ENCODE measurements at places on chromosomes 7 and 10.

DNA sequence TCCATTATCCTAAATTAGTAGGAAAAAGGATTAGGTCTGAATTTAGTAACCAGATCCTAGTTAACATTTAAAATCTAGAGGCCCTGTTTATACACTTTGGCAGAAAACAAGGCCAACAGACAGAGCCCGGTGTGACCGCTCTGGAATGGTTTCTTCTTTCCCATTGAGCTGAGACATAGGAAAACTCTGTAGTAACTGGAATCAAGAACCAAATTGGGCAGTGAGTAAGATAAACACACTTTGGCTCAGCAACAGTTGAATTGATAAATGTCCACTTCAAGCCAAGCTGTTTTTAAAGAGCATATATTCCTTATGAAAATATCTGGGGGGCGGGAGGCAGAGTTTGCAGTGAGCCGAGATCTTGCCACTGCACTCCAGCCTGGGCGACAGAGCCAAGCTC is 343.7 kb upstream of the SEMA3A start:
- no peak for DNase-seq

GRCh38 chr7:81482600-81483186 is 287.2 kb downstream of the HGF start:
- no peak for DNase-seq

GRCh38 chr10:50367732-50368131 is 116.4 kb upstream of the ASAH2 start:
- DNase-seq, result no peak

DNA sequence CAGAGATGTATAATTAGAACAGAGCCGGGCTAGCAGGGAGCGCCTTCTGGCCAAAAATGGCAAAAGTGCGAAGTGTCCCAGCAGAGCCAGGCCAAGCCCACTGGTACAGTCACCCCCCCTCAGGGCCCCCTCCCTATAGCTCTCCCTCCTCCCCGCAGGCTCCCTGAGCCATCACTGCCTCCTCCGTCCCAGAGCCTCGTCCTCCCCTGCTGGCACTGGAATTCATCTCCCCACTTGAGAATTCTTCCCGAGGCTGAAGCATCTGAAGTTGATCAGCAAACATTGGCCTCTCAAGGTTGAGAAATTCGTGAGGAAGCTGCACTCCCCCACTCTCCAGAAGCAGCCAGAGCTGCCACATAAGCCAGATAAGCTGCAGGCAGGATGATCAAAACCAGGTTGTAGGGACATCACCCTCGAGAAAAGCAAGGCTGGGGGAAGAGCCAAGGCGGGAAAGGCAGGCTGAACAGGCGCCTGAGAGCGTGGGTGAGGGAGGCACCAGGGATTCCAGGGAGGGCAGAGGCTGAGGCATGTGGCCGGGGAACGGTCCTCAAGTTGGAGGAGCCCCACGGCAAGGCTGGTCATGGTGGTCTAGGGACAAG is 23.4 kb downstream of the CAMK2G start:
- no peak for DNase-seq

DNA sequence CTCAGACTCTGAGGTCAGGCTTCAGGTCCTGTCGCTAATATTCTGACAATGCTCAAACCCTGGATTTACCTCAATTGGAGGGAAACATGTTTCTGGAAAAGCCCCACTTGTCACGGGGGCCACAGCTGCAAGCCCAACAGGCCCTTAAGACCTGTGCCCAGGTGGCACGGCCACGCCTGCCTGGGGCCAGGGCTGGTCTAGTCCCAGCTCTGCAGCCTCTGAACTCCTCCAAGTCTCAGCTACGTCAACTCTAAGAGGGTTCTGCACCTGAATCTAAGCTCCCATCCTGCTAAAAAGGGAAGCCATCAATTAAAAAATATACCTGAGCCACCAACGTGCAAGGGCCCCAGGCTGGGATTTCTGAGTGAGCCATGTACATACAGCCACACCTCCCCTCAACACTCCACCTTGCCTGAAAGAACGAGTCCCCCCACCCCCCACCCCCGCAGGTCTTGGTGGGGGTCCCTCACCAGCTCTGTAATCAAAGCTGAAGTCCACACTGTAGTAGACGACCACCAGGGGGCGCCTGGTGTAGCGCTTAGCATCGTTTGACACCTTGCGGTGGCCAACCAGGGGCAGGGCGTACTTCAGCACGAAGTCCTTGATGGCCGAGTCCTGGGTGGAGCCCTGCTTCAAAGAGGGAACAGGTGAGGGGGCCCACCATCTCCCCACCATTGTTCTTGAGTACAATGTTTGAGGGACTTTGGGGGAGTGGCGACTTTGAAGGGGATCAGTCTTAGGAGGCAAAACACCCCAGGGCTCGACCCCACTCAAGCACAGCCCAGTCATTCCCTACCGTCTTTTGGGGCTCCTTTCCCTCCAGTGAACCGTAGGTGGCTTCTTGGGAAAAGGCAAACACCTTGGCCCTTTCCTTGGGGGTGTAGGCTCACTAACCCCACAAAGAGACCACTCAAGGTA is 22.6 kb downstream of the PDIA4 start:
- peak; percentile 77 for DNase-seq

DNA sequence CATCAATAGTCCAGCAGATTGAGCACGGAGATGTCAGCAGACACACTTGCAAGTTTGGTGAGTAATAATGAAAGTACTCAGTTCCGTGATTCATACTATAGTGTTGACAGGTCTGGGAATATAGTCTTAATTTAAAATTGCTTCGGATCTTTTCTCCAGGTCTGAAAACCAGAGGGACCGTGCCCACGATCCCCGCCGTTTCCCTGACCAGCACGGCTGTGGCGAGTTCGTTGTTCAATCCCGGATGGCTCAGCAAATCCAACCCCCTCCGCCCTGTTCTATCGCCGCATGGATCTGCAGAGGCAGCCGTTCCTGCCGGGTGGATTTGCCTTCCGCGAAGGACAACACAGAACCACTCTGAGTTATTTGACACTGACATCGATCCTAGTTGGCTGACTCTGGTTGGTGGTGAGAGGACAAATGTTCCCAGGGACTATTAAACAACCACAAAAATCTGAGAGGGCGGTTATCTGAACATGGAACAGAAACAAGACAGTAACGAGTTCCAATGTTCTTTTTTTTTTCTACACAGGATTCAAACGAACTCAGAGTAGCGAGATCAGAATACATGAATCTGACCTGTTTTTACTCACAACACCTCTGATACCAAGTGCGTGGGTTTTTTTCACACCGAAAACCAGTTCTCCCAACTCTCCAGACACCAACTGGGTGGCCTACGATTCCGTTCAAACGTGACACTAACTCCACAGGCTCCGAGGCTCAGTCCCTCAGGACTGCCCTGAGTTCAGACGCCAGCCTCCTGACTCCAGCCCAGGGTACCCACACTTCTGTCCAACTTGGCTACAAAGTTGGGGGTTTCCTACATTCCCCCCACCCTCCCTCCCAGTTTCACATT is 52.7 kb downstream of the RBM17 start:
- DNase-seq, result no peak

DNA sequence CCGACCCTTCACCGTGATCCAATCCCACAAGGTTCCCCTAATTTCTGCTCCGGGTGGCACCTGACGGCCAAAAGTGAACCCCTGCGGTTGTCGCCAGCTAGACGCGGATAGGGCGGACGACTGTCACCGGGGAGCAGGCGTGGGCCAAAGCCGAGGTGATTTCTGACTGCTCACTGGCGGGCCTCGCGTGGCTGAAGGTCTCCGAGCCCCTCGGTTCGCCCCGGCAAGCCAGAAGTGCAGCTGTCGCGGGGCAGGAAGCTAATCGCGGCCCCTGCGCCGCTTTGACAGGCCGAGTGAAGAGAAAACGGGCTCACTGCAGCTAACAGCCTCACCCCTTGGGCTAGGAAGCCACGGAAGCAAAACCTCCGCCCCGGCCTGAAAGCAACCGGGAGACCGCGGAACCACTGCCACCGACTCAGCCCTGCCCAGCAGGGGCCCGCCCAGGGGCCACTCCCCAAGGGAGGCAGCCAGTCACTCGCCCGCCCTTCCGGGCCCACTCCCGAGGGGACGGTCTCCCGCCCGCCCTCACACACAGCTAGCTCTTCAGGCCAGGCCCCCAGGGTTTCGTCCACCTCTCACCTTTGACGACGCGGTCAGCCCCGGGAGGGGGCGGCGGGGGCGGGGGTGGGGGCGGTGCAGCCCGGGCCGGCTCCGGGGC is 469 bp downstream of the PPP3CB start:
- peak; percentile 80 for DNase-seq

DNA sequence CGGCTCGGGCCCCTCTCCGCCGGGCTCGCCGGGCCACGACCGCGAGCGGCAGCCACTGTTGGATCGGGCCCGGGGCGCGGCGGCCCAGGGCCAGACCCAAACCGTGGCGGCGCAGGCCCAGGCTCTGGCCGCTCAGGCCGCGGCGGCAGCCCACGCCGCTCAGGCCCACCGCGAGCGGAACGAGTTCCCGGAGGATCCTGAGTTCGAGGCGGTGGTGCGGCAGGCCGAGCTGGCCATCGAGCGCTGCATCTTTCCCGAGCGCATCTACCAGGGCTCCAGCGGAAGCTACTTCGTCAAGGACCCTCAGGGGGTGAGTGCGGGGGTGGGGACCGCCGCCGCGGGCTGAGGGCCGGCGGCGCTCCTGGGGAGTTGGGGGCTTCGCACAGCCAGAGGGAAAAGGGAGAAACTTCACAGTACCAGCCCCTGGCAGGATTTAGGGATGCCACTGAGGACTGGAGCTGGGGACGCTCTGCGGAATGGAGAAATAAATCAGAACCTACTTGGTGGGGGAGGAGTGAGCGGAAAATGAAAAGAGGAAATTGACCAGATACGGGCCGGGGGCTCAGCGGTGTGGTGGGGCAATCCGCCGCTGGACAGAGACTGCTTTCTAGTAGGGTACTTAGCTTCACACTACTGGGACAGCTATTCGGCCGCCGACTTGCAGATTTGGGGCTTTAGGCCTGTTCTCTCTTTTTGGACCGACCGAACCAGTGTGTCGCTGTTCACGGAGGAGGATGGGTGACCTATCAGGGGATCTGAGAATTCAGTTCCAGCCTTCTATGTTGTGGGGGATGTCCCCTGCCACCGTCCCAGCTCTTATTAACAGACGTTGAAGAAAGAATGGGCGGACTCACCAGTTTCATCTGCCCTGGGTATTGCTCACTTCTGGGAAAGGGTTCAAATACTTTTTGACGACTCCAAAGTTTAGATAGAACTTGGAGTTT is 669 bp downstream of the PI4K2A start:
- DNase-seq, result no peak

DNA sequence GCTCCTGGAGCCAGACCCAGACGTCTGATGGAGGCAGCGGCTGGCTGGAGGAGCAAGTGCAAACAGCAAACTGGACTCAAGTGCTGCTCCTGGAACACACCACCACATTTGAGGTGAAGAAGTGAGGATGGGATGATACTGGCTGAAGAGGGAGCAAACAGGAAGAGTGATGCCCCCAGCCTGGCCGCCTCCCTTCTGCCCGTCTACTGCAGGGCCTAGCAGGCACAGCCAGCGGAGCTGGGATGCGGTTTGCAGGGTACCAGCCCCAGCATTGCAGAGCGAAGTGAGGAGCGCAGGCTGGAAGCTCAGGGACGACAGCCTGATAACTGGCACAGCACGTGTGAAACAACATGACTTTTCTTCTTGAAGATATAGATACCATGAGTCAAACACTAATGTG is 111.8 kb upstream of the ZNF32 start:
- DNase-seq, result no peak

GRCh38 chr10:112307358-112308124 is 24.3 kb downstream of the TECTB start:
- peak; percentile 19 for DNase-seq

DNA sequence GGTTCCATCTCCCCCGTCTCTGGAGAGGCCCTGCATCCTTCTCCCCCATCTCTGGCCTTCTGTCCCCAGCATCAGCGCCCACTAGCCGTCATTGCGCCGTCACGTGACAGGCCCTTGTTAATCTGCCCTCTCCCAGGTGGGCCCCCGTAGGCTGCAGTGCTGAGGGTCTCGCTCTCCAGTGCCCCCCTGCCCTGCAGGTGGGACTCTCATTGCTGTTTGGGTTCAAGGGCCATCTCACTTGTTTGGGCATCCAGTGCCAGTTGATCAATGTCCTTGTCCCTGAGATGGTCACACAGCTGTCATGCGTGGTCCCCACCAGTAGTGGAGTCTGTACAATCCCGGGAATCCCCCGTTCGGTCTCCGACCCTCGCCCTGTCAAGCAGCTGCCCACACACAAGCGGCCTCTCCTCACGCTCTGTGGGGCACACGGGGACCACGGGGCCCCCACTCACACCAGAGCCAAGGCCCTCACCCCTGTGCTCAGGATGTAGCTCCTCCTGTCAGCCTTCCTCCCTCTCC is 114.0 kb downstream of the INPP5A start:
- no peak for DNase-seq

Data from effector memory CD8-positive, alpha-beta T cell (primary cell).